Central memory CD4-positive, alpha-beta T cell (primary cell): ENCODE measurements at places on chromosomes 12 and 14.

DNA sequence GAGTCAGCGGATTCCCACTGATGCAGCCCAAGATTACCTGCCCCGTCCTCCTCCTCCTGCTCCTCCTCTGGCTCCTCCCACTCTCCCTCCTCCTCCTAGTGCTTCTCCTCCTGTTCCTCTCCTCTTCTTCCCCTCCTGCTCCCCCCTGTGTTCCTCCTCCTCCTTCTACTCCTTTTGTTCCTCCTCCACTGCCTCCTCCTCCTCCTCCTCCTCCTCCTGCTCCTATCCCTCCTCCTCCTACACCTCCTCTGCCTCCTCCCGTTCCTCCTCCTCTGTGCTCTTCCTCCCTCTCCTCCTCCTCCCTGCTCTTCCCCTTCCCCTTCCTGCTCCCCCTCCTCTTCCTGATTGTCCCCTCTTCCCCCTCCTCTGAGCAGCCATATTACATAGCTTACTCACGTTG lies 141.3 kb downstream of the CACNA1C start:
- no peak for DNase-seq

- DNase-seq = no peak
Observed at GRCh38 chr12:1498199-1498740, 96.1 kb downstream of the FBXL14 start.

GRCh38 chr14:105902131-105902898 lies 375.9 kb downstream of the TMEM121 start:
- no peak for DNase-seq

DNA sequence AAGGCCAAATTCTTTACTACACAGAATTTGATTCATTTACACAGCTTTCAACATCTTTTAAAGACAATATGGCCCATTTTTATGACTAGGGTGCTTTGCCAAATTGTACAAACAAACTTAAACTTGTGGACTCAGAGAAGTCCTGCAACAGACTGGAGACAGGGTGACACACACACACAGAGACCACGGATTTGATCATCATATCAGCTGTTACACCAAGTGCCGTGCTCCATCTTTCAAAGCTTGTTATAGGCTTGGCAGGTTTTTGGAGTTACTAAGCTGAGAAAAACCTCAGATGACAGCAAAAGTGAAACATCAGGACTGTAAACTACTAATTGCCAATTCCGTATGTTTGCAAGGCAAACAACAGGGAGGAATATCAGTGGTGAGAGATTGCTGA lies 811.7 kb downstream of the GALC start:
- DNase-seq = no peak

GRCh38 chr12:127273626-127274025 lies 993.3 kb upstream of the TMEM132C start:
- DNase-seq = no peak
